ENCODE measurements at places on chromosomes 2 and 18.

GRCh38 chr2:189076572-189076971 is 102.4 kb downstream of the COL3A1 start:
- DNase-seq: no peak

GRCh38 chr2:11932962-11933361 is 186.5 kb downstream of the LPIN1 start:
- DNase-seq: no peak

GRCh38 chr2:9831670-9832069 is 11.6 kb upstream of the TAF1B start:
- DNase-seq: no peak

DNA sequence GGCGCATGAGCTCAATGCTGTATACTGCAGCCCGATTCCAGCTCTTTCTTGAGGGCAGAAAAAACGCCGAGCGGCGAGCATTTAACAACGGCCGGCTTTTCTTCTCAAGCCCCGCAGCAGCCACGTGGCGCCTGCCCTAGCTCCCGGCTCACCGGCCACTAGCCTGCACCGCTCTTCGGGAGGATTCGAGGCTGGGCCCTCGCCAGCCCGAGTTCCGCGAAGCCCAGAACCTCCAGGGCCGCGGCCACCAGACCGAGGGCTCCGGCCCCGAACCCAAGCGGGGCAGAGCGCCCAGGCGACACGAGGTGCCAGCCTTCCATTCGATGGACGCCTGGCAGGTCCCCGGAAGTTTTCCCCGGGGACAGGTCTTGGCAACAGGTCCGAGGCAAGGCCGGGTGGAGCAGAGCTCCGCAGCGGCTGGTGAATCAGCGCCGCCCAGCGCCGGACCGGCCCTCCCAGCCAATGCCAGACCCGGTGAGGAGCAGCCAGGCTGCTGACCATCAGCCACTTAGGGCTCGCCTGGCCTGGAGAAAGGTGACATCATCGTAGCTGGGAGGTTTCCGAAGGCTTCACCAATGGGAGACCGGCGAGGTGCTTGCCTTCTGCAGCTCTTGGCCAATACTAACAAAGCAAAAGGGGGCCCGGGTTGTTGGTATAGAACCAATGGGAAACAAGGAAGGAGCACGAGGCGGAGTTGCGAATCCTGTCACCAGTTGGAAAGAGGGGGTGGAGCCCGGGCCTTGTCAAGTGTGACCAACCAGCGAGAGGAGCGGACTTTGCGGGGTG is 552 bp upstream of the MXD1 start:
- DNase-seq: peak; percentile 100

DNA sequence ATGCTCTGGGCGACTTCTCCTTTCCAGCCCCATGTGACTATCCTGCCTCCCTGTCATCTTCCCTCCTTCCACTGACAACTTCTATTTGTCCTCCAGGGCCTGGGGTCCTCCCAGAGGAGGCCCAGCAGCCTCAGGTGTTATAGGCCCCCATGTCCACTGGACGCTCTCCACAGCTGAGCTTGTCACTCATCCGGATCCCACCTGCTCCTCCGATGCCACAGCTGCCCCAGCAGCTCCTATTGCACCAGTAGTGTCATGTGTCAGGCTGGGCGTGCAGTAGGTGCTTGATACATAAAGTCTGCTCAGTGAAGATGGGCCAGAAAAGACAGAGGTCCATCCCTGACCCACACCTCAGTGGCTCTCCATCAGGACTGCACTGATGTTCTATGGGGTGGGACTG is 305.7 kb upstream of the MYT1L start:
- DNase-seq: no peak

DNA sequence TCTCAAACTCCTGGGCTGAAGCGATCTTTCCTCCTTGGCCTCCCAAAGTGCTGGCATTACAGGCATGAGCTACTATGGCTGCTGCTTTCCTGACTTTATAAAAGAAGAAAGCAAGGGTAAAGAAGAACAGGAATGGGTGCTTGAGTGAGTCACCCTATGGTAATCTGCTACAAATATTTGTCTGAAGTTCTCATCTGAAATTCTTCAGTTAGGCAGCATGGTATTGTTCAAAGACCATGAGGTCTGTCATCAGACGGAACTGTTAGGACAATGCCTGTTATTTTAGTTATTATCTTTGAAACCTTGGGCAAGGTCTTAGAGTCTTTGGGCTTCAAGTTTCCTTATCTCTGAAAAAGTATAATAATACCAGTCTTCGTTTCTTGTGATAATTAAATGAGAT is 695.8 kb downstream of the RNF144A start:
- no peak for DNase-seq

DNA sequence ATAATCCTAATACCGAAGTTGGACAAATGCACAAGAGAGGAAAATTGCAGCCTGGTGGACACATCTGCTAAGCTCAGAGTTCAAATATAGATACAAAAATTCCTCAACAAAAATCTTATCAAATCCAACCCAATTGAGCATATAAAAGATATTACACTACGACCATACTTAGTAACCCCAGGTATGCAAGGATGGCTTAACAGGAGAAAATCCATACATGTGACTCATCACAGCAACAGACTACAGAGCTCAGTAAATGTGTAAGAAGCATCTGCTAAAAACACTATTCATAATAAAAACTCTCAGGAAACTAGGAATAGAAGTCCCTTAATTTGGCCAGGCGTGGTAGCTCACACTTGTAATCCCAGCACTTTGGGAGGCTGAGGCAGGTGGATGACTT is 28.3 kb downstream of the HS6ST1 start:
- DNase-seq: no peak

DNA sequence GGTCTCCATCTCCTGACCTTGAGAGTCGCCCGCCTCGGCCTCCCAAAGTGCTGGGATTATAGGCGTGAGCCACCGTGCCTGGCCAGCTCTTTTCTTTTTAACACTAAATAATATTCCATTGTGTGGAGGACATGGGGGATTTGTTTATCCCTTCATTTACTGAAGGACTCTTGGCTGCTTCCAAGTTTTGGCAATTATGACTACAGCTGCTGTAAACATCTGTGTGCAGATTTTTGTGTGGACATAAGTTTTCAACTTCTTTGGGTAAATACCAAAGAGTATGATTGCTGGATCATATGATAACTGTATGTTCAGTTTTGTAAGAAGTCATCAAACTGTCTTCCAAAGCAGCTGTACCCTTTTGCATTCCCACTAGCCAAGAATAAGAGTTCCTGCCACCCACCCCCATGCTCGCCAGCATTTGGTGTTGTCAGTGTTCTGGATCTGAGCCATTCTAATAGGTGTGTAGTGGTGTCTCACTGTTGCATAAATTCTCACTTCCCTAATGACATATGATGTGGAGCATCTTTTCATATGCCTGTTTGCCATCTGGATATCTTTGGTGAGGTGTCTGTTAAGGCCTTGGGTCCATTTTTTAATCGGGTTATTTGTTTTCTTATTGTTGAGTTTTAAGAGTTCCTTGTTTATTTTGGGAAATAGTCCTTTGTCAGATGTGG is 52.2 kb downstream of the TNFRSF11A start:
- DNase-seq: no peak

- DNase-seq: no peak
These were observed 124.3 kb downstream of the PAX3 start for GRCh38 chr2:222174450-222174849.

DNA sequence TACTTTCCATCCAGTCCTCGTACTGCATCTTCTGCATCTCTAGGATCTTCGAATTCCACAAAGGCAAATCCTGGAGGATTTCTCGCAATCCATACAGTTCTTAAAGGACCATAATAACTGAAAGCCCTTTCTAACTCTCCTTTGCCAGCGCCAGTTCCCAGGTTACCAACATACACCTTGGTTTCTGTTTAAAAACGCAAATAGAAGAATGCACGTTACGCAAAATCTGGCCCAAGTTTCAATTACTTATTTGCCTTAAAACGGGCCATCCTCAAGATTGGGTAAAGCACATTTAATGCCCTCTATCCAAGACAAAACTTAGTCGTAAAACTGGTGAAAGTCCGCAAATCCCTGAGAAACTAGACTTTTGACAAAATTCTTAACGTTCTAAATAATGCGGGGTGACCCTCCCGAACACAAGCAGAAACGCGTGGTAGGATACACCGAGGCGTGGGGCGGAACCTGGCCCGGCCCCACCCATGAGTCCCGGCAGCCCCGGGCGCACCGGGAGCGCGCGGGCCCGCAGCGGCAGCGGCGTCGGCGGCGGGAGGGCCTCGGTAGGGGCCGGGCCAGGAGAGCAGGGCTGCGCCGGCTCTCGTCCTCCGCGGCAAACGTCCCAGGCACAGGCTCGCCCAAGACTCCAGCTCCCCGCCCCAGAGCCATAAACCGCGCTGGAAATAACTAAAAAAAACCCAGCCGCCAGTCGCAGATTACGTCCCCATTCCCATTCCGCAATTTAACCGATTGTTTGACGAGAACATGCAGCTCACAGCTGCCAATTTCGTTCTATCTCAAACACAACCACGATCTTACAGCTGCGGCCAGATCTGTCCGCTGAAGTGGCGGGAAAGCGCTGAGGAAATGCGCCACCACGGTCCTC is 910 bp downstream of the SRSF7 start:
- DNase-seq: peak; percentile 32

- no peak for DNase-seq
These were observed 3.7 kb downstream of the ALKAL2 start for GRCh38 chr2:283996-284794.

DNA sequence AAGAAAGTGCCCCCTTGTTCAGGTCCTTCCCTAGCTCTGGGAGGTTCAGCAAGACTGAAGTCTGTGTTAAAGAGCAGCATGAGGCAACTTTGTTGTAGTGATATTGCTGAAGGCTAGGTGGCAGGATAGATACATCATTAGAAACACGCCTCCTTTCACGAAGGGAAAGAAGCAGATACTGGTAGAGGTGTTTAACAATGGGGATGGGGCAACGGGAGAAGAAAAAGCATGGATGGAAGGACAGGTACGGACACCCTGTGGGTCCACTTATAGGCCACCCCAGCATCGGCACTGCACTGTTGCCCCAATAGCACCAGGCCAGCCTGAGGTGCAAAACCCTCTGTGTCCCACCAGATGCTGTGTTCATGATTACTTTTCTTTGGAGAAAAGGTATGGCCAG is 3.5 kb upstream of the IGFBP5 start:
- DNase-seq: no peak

GRCh38 chr2:45944074-45944473 is 292.6 kb downstream of the PRKCE start:
- DNase-seq: no peak

- DNase-seq: no peak
These were observed 3.8 kb downstream of the CD28 start for GRCh38 chr2:203710226-203710625.

DNA sequence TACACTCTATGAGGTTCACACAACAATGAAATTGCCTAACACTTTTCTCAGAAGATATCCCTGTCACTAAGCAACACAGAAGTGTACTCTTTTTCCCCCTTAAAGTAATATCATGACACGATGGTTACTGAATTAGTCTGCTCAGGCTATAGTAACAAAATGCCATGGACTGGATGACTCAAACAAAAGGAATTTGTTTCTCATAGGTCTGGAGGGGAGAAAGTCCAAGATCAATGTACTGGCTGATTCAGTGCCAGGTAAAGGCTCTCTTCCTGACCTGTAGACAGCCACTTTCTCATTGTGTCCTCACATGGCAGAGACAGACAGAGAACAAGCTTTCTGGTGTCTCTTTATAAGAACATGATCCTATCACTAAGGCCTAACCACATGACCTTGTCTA is 211.9 kb downstream of the RBM43 start:
- no peak for DNase-seq

DNA sequence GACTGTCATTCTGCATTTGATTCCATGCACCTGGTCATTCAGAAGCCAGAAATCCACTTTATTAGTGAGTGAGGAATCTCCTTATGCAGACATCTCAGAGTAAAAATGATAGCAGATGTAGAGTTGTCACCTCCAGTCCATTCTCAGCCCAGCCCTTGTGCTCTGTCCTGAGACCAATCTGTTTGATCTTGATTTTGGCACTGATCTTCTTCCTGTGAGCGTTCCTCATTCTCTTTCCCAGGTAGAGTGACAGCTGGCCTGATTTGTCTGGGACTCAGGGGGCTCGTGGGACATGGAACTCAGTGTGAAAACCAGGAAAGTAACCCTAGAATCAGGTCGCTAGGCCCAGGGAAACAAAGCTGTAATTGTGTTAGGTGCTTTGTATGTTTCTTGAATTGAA is 8.9 kb downstream of the ARHGAP25 start:
- no peak for DNase-seq

DNA sequence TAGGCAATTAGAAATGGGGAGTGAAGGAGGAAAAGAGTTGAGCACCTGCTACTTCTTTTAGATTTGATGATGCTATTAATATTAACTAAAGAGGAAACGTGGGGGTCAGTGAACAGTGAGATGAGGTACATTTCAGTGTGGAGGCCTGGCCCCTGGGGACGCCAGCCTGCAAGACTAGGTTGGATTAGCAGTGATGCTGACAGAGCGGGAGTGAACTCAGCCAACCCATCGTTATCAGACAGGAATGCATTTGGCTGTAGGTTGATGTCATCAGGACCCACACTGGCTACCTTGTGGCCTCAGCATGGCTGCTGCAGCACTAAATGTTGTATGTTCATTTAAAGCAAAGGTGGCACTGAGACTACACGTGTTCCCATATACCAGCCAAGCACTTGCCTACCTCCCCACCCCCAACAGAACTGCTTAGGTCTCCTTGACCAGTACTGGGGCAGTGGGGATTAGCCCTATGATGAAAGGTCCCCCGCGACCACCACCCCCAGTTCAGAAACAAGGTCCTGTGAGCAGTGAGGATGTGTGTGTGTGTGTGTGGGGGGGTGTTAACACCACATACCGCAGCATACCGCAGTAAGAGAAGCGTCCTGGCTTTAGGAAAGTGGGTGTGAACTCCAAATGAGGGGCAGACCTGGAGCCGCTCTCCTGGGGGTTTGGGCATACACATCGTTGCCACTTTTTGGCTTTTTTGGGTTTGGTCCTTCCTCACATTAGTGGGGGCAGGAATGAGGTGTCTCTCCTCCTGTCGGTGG is 26.0 kb downstream of the DGKD start:
- no peak for DNase-seq

GRCh38 chr2:224666951-224667553 is 49.1 kb downstream of the CCDC195 start:
- no peak for DNase-seq

GRCh38 chr2:119245076-119245840 is 21.6 kb downstream of the STEAP3 start:
- no peak for DNase-seq

DNA sequence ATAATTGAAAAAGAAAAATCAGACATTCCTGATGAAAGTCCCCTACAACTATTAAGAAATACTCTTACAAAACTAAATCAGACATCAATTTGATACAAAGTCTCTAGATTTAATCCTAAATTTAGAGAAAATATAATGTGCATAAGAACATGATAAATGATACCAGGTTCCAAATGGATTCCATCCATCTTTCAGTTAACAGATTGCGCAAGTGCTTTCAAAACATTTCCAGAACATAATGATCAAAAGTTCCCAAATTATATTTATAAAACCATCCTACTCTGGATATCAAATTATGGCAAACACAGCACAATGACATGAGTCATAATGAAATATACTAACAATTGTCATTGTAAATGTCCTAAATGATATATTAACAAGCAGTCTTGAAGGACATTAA is 151.0 kb upstream of the GYPC start:
- no peak for DNase-seq

GRCh38 chr2:56299171-56299691 is 115.4 kb downstream of the CCDC85A start:
- no peak for DNase-seq

All from activated CD4-positive, alpha-beta T cell treated with anti-CD3 and anti-CD28 coated beads for 24 hours (primary cell).